ENCODE measurements at places on chromosomes 2 and 18. TPM values are rescaled to one million over a fixed set of nuclear protein-coding genes. Genes with fewer than 3 reads are reported as not detected.

- no peak for DNase-seq
Measured at GRCh38 chr18:2966560-2966959, 46.4 kb downstream of the LPIN2 start.

ALPP gene
- total RNA-seq, result 0.20 TPM

PDE1A gene
- 1.1 TPM for total RNA-seq

NPHP1 gene
- 0.15 TPM for total RNA-seq

All from left lobe of liver (tissue), 2 donors.